ENCODE measurements at places on chromosomes 7 and 10.

DNA sequence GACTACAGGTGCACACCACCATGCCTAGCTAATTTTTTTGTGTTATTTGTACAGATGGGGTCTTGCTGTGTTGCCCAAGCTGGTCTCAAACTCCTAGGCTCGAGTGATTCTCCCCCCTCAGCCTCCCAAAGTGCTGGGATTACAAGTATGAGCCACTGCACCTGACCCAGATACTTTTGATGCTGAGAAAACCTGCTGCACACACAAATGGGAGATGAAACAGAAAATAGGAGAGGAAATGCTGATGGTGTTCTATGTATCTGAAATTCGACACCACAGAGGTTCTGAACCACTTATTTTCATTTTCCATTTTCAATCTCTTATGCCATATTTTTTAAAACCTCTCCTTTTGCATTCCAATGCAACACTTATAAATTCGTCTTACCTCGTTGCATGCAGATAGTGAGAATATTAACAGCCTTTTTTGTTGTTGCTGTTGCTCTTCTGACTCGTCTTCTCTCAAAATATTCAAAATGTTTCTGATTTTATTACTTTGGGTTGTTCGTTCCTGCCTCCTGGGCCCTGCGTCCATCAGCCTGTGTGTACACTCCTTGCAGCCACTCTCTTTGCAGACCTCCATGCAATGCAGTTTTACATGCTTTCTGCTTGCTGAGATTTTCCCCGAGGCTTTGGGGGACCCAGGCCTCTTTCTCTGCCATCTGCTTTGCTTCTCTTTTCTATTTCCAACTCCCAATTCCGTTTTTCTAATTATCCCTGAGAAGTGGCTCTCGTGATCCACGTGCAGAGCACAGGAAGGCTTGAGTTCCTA is 556.1 kb downstream of the GALNT17 start:
- no peak for DNase-seq

DNA sequence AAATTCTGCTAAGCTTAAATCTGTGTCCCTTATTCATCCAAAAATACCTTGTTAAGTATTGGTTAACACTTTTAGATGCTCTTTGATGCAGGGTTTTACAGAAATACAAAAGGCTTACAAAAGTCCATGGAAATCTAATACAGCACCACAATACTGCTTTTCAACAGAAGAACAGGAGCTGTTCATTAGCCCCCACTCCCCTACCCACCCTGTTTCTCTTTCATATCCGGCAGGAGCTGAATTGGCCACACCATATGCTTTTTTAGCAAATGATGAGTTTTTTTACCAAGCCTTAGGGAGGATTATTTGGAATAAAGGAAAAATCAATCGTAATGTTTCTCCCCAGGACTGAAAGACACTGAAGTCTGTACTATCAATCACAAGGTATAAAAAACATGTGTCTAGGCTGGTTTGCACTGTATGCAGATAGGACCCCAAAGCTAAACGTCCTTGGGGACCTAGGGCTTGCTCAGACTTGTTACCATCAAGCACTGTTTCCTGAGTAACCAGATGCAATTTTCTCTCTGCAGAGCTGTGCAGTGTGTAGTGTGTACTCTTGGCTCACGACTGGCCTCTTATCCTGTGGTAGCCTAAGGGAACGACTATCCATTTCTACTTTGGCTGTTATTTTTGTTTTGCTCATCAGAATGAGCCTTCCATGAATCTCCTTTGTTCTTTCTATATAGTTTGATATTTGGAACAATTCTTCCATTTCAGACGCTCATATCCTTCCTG is 143.3 kb upstream of the LRGUK start:
- DNase-seq = no peak

DNA sequence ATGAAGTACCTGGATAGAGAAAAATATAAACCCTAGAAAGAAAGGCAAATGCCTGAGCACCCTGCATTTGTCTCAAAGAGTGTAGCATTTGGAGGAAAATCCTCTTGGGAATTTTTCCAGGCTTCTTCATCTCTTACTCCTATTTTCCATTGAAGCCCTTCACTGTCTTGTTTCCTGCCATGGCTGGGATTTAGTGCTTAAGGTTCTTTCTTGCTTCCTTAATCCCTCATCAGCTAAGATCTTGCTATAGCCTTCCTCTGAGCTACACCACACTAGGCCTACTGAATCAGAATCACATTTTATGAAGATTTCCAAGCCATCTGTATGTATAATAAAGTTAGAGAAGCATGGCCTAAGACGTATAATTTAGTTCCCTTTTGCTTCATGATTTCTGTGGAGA is 97.5 kb upstream of the PHYHIPL start:
- no peak for DNase-seq

DNA sequence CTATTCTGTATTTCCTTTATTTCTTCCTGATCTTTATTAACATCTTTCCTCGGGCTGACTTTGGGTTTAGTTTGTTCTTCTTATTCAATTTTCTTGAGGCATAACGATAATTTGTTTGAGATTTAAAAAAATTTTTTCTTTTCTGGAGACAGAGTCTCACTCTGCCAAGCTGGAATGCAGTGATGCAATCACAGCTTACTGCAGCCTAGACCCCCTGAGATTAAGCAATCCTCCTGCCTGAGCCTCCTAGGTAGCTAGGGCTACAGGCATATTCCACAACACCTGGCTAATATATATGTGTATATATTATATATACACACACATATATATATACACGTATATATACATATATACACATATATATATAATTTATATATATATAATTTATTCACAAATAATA is 540.2 kb downstream of the NXPH1 start:
- DNase-seq = no peak

GRCh38 chr10:70176441-70176840 is 6.1 kb upstream of the SAR1A start:
- no peak for DNase-seq

GRCh38 chr7:44654255-44654796 is 47.9 kb downstream of the OGDH start:
- no peak for DNase-seq

- DNase-seq = no peak
These were observed 17.9 kb upstream of the TMEM225B start for GRCh38 chr7:99579956-99580777.

DNA sequence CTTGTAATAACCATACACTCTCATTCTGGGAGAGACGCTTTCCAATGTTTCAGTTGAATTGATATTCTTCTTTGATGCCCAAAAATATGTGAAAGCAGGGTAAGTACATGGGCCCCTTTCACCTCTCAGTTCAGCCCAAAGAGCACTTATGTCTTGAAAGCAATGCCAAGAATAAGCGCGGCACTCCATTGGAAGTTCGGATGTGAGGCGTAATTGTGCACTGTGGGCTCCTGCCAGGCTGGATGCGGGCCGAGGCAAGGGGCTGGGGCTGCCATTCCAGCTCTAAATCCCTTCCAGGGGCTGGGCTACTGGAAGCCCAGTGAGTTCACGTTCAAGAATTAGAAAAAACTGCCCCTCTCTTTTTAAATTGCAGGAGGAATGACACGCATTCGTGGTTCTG is 113.8 kb downstream of the EBF3 start:
- DNase-seq = no peak

DNA sequence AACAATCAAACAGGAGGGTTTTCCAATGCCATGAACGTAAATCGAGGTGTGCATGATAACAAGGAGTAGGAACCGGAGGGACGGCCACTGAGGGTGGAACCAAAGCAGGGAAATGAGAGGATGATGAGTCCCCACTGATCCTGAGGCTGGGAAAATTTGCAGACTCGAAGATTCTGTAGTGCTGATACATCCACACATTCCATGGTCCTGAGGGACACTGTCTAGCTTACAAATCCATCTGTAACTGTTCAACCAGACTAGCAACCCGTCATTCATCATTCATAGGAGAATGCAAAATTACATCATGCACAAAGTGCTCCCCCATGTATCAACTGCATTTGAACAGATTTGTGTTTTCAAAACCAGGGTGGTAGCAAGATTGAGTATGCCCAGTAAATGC is 189.7 kb downstream of the PTPRN2 start:
- no peak for DNase-seq

Data from thymus (tissue), 14 donors.